ENCODE measurements at places on chromosomes 3 and 15.

DNA sequence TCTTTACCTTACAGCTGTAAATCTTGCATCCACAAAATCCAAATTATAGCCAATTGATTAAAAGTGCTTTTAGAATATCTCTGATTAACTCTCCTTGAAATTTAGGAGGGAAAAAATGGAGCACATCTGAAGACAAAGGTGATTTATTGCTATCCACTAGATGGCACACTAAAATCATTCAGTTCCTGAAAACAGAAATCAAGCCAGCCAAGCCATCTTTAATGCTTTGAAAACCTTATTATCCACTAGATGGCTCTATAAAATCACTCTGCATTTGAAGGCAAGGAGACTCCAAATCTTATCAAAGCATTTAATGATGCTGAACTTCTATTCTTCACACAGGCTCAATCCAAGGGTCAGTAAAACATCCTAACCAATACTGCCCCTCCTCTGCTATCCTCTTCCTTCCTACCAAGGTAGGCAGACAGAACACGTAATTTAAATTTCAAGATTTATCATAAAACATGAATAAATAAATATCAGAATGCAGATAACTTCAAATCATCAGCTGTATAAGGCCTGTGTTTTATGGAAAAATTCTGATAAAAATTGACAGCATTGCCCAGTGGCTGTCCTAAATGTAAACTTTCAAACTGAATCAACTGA is 48.4 kb downstream of the GOLIM4 start:
- DNase-seq, result no peak

- DNase-seq, result no peak
These were observed 2.2 kb downstream of the KCTD6 start for GRCh38 chr3:58494107-58494506.

- no peak for DNase-seq
These were observed 44.8 kb downstream of the PEAK1 start for GRCh38 chr15:77375133-77375532.

DNA sequence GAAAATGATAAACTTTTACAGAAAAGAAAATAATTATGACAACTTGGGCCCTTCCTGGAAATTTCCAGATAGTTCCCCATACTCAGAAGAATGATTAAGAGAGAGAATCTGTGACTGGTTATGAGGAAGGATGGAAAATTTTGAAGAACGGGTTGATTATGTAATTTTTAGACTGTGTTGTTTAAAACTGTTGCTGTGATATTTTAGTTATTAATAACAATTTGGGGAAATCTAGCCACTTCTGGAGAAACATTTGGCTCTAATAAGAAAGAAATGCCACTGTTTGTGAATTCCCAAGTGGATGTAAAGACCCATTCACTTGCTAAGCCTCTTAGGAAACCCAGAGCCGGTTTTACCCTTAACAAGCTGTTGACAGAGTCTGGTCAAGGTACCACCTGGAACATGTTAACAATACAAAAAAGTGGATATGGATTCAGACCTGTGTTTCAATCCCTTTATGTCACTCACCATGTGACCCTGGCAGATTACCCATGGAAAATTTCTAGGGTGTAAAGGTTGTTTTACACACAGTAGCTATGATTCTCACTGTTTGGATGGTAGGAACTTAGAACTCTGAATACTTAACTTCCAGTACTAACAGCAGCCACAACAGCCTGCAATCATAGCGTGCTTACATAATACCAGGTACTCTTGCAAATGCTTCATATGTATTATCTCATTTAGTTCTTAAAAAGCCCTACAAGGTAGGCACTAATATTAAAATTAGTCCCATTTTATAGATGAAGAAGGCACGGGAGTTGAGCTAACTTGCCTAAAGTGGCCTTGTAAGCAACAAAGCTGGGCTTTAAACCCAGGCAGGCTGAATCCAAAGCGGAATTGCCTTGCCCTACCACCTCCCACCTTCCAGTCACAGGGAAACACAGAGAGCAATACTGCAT is 32.0 kb downstream of the ZBTB38 start:
- no peak for DNase-seq

DNA sequence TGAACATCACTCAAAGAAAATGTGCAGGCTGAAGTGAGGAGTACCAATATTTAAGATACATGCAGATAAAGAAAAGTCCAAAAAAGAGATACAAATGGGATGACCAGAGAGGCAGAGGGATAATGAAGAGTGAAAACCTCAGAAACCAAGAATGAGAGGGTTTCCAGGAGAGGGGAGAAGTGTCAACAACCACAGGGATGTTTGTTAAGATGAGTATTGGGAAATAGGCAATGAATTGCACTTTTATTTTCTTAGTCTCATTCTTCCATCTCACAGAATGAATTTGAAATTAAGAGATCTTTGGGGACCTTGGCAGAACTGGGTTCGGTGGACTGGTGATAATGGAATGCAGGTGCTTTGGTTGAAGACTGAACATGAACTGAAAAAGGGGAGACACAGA is 102.5 kb downstream of the ECT2 start:
- no peak for DNase-seq

DNA sequence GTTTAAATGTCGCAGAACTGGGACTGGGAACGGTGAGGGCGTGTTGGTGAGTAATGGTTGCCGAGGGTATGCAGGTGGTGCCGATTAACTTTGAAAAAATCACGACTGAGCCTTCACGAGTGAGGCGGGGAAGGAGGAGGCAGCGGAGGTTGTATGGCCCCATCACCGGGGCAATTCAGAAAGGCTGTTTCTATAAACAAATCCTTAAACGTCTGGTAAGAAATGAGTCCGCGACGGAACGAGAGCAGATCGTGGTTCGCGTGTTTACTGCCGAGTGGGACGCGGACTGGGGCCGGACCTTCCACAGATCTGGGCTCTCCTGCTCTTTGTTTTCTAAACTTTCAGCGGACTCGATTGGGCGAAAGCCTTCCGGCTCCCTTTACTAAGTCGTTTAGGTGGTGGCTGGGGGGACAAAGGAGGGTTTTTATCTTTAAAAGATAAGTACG is 2.7 kb downstream of the IGF1R start:
- DNase-seq, result no peak

GRCh38 chr15:75232826-75233503 is 25.2 kb upstream of the GOLGA6C start:
- DNase-seq, result no peak

- DNase-seq, result no peak
These were observed 28.2 kb upstream of the GBE1 start for GRCh38 chr3:81789691-81790090.

DNA sequence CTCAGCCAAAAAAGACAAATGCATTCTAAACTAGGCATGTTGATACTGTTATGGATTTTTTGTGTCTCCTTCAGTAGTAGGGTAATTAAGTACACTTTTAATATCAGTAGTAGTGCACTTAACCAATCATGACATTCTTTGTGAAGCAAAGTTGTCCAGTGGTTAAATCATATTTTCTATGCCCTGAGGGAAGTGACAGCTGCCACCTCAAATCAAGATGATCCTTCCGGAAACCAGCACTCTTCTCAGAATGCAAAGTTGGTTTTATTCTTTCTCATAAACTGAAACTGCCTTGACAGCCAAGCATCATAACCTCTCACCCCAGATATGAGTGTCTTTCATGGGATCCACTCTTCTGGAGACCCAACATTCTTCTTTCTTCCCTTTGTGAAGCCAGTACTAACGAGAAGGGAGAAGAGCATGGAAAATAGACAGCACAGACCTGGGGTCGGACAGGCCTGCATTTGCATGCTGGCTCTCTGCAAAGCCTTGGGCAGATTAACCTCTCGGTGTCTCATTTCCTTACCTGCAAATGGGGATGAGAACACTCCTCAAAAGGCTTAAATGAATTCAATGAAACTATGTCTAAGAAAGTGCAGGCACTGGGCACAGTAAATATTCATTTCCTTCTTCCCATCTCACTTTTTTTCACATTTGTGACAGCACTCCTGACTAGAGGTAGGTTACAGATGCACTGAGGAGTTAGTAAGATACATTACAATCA is 13.2 kb downstream of the AAGAB start:
- DNase-seq, result no peak

GRCh38 chr15:26197719-26198118 is 334.6 kb upstream of the ATP10A start:
- no peak for DNase-seq

GRCh38 chr3:39216176-39216790 is 23.9 kb upstream of the XIRP1 start:
- no peak for DNase-seq

DNA sequence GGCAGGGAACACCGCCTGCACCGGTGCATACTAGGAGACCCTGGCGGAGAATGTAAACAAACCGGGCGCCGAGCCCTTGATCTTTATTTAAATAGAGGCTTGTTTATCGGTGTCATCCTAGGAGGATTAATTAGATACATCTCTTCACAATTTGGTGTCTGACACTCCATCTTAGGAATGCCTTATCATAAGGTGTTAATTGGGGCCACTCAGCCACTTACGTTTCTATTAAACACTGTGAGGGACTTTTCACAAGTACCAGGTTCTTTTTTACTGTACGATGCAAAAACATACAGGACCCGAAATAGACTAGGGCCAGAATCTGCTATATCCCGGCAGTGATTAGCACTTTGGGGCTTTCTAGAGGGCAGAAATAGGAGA is 8.0 kb downstream of the EOMES start:
- DNase-seq, result no peak

GRCh38 chr3:179421500-179421899 is 29.8 kb downstream of the GNB4 start:
- no peak for DNase-seq

- DNase-seq, result no peak
These were observed 220.7 kb downstream of the TBC1D2B start for GRCh38 chr15:77856705-77857346.

DNA sequence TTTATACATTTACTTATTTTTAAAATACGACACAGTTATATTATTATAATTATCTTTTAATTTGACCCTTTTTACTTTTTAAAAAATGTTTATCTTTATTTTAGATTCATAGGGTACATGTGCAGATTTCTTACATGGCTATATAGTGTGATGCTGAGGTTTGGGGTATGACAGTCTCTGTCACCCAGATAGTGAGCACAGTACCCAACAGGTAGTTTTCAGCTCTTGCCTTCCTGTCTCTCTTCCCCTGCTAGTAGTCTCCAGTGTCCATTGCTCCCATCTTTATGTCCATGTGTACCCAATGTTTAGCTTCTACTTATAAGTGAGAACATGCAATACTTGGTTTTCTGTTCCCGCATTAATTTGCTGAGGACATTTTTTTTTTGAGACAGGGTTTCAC is 21.8 kb upstream of the KCNMB2 start:
- DNase-seq, result no peak

GRCh38 chr3:129602730-129603560 is 3.5 kb downstream of the PLXND1 start:
- DNase-seq, result no peak

- no peak for DNase-seq
These were observed 2.7 kb upstream of the LIPH start for GRCh38 chr3:185555101-185555501.

DNA sequence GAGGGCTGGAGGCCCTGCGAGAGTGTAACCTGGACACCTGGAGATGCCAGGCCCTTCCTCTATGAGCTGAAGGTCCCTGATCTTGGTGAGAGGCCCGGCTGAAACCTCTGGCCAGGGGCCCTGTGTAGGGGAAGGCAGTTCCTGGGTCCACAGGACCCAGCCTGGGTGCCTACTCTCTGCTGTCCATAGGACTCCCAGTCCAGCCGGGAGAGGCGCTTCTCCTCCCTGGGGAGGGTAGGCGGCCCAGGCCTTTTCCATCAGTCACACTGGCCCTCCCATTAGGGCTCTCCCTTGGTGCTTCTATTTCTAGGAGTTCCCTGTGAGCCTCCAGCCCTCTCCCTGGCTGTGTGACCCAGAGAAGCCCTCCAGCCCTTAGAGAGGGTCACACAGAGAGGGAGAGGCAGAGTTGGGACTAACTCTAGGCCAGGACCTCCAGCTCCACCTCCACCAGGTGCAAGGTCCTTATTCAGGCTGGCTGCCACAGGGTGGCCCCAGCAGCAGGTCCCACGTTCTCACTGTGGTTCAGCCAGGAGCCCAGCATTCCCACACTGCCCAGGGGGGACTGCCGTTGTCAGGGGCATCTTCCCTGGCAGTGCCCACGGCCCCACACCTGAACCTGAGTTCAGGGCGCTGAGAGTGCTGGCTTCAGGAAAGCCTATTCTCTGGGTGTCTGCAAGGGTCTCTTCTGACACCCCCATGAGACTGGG is 146.8 kb downstream of the SMAD6 start:
- no peak for DNase-seq

GRCh38 chr3:109806929-109807328 is 469.6 kb upstream of the DPPA4 start:
- peak; percentile 15 for DNase-seq

GRCh38 chr15:51737522-51738305 is at the start of gene LYSMD2:
TSS of gene LYSMD2 (minus strand) at chr15:51737655. CDS start at chr15:51737622, 33 bp downstream.
- peak; percentile 40 for DNase-seq

DNA sequence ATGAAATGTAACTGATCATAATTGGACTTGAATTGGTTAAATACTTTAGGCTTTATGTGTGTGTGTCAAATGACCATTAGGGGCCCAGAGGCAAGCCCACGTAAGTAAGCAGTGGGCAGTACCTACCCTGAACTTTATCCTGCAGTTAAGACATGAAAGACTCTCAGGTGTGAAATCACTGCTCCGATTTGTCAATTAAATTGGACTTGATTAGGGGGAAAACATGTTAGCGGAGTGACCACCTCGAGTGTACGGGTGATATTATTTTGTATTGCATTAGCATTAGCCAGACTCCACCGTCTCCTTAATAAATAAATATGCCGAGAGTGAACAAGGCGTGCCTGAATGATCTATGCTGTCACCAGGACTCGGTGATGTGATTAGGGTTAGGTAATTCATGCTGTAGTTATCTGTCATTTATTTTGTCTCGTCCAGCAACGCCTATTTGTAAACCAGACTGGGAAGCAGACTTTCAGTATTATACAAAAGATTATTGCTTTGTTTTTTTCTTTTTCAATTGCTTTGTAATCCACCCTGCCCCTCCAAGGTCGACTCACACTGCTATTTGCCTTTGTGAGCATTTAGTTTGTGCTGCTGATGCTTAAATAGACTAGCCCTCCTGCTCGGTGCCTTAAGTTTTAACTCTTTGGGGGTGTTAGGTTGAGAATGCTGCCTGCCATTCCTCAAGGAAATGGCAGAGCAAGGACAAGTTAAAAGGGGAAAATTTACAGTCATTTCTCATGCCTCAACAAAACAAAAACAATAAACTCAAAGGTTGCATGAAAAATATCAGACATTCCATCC is 1.8 kb downstream of the RBMS3 start:
- DNase-seq, result no peak

- DNase-seq, result no peak
These were observed 30.4 kb downstream of the SPPL2A start for GRCh38 chr15:50735156-50735555.

DNA sequence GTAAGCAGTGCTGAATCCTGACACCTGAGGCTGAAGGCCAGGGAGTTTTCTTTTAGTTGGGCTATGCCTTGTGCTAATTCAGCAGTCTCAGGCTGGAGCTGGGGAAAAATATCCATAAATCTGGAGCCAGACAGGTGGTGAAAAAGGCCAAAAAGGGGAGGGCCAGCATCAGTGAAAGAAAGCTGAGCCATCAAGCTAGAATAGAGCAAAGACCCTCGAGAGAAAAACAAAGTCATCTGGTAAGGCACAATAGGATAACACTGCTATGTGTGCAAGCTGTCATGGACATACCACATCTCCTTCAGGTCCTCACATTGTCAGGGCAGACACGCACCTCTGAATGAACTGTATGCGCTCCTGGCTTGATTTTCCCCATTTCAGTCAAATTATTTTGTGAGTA is 687.9 kb downstream of the SQOR start:
- no peak for DNase-seq
